ENCODE measurements at places on chromosomes 1 and 21. TPM values are rescaled to one million over a fixed set of nuclear protein-coding genes. Genes with fewer than 3 reads are reported as not detected.
A peak's percentile ranks its signal among the peaks of the same experiment; 100 is the strongest.

Gene E2F2
- total RNA-seq = 8.3 TPM

Gene B3GALNT2
- 26.4 TPM for total RNA-seq

Gene CFHR1
- not detected for total RNA-seq

Gene OR14K1
- total RNA-seq = not detected

Gene MYCBP
- 20.3 TPM for total RNA-seq

Gene CYP4B1
- not detected for total RNA-seq

Gene SPAG17
- total RNA-seq = not detected

GRCh38 chr1:211581526-211581925 lies 2.6 kb upstream of the SLC30A1 start:
- no peak for DNase-seq
- H3K4me1 ChIP-seq = peaks cover 12% of the 10 kb centered on the region
- H3K4me3 ChIP-seq = no peak overlapping the region

- no peak overlapping the region for H3K27ac ChIP-seq
- no peaks in the 10 kb centered on the region for H3K4me1 ChIP-seq
- DNase-seq = no peak
- no peaks in the 10 kb centered on the region for H3K36me3 ChIP-seq
Measured at GRCh38 chr1:39167632-39168209, 36.8 kb upstream of the MACF1 start.

DNA sequence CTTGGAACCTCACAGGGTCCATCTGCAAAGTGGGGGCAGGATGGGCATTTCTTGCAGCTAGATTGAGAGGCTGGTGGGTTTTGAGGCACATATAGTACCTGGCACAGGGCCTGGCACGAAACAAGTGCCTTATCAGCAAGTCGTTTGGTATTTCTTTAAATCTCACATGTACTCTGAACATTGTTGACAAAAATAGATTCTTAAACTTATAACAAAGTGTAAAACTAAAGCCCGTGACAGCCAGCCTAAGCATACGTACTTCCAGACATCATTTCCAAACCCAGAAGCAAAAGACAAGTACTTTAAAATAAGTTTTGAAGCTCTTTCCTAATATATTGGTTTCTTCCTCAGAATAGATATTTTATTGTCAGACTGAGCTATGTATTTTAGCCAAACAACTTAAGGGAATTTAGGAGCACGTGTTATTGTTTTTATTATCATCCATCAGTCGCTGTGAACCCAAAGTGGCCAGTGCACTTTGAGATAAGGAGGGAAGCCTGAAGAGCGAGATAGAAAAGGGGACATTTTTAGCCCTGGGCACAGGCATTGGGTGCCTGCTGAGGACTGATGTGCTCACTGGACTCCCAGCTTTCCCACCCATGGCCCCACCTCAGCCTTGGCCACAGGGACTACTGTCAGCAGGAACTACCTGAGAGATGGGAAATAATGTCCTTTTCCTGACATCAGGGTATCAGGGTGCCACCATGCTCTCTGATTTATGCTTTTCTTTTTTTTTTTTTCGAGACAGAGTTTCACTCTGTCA lies 3.0 kb downstream of the FBLIM1 start:
- no peaks in the 10 kb centered on the region for H3K27me3 ChIP-seq
- H3K4me1 ChIP-seq = peaks cover 55% of the 10 kb centered on the region
- H3K4me3 ChIP-seq = no peak overlapping the region

DNA sequence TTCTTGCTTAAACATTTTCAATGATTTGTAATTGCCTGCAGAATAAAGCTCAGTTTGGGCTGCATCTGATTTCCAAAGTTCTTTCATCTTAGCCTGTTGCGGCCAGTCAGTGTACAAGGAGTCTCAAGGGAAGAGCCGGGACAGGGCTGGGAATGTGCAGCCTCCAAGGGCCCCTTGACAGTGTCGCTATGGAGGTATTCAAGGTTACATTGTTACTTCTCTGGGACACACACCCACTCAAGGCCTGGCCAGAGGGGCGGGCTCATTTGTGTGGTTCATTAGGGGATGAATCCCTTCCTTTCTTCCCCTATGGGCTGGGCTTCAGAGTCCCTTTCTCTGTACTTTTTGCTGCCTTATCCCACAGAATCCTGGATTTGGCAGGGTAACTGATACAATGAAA lies 107.6 kb upstream of the CSF3R start:
- no peak overlapping the region for H3K27ac ChIP-seq
- peaks cover 81% of the 10 kb centered on the region for H3K27me3 ChIP-seq
- H3K4me3 ChIP-seq = no peak overlapping the region
- DNase-seq = no peak

GRCh38 chr1:156319664-156320063 lies 18.4 kb downstream of the CCT3 start:
- peak; percentile 65 for DNase-seq
- H3K36me3 ChIP-seq = peaks cover 78% of the 10 kb centered on the region
- H3K4me3 ChIP-seq = no peak overlapping the region
- no peak overlapping the region for H3K27ac ChIP-seq
- no peaks in the 10 kb centered on the region for H3K27me3 ChIP-seq
- peaks cover 11% of the 10 kb centered on the region for H3K4me1 ChIP-seq

DNA sequence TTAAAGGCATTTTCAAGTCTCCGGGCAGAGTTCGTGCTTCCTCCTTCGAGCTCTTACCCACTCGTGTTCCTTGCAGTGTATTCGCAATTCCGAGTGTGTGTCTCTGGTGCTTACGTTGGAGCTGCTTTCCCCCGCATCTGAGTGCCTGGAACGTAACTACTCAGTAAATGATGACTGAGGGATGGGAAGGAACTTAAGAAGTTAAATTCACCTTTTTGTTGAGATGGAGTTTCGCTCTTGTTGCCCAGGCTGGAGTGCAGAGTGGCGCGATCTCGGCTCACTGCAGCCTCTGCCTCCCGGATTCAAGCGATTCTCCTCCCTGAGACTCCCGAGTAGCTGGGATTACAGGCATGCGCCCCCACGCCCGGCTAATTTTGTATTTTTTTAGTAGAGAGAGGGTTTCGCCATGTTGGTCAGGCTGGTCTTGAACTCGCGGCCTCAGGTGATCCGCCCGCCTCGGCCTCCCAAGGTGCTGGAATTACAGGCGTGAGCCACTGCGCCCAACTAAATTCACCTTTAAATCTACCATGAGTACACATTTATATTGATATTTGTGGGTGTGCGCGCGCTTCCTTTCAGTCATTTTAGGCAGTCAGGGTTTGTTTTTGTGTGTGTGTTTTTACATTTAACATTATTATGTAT lies 837 bp downstream of the NDUFS5 start:
- H3K4me1 ChIP-seq = 0 out of 2 replicates have a peak, but pooled peaks cover 9% of the 10 kb centered on the region
- DNase-seq = no peak
- peak overlapping the region; percentile 81 for H3K27ac ChIP-seq
- H3K27me3 ChIP-seq = no peaks in the 10 kb centered on the region

DNA sequence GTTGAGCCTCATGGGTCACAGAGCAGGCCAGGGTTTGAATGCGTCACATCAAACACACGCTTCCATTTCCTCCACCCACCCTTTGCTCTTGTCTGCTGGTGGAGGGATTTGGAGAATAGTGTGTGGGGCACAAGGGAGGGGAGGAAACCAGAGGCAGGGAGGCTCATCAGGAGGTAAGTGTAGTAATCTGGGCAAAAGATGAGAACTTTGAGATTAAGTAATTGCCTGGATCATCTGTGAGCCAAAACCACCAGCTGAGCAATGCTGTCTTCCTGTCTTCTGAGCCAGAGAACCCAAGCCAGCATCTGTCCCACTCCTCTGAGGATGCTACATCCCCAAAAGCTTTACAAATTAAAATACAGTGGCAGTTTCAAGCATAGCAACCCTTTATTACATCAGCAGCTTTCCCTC lies 45.2 kb downstream of the C8B start:
- DNase-seq = no peak
- H3K27me3 ChIP-seq = no peaks in the 10 kb centered on the region
- H3K36me3 ChIP-seq = no peaks in the 10 kb centered on the region
- no peak overlapping the region for H3K4me3 ChIP-seq

- no peaks in the 10 kb centered on the region for H3K36me3 ChIP-seq
- no peak overlapping the region for H3K27ac ChIP-seq
- DNase-seq = no peak
- peaks cover 46% of the 10 kb centered on the region for H3K27me3 ChIP-seq
Measured at GRCh38 chr1:18110598-18110939, 3.0 kb downstream of the IGSF21 start.

GRCh38 chr1:172537366-172537765 lies 4.4 kb downstream of the SUCO start:
- peak; percentile 85 for DNase-seq
- 0 out of 2 replicates have a peak, but pooled peaks cover 3% of the 10 kb centered on the region for H3K36me3 ChIP-seq
- peaks cover 37% of the 10 kb centered on the region for H3K4me1 ChIP-seq
- peak overlapping the region; percentile 49 for H3K27ac ChIP-seq

DNA sequence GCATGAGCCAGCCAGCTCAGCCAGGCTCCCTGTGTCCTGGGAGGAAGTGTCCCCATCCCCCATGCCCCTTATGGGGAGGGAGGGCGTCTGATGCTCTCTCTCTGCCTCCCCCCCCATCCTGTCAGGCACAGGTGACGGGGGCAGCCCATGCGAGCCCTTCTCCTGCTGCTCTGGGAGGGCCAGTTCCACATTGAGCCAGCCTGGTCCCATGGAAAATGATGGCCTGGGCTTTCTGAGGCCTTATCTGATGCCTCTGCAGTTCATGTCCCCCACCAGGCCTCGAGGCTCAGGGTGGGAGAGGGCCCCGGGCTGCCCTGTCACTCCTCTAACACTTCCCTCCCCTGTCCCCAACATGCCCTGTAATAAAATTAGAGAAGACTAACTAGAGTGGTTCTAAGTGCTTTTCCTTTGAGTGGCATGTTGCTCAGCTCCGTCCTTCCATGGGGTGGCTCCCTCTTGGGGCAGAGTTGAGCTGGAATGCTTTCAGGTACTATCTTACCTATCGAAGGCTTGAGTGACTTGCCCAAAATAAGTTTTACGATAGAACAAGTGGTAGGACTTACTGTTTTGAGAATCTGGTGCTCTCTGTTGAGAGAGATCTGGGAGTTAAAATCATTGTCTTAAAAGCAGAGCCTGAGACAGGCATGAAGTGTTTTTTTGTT lies 1.8 kb upstream of the MTFR1L start:
- no peak overlapping the region for H3K27ac ChIP-seq
- no peaks in the 10 kb centered on the region for H3K27me3 ChIP-seq
- no peaks in the 10 kb centered on the region for H3K36me3 ChIP-seq

DNA sequence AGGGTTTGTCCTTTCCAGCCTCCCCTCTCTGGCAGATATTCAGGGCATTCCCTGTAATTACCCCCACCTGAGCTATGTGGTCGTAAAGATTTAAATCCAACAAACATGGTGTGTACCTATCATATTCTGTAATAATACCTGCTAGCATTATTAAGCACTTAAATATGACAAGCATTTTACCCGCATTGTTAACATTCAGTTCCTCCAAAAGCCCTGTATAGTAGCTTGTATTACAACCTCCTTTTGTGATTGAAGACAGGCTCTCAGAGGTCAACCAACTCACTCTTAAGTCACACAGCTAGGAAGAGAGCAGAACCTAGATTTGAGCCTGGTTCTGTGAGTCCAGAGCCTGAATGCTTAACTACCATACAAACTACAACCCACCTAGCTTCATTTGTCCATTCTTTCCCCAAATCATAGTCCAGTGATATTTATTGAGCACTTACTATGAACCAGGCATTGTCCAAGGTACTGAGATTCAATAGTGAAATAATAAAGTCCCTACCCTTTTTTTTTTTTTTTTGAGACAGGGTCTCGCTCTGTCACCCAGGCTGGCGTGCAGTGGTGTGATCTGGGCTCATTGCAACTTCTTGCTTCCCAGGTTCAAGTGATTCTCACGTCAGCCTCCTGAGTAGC lies 13.8 kb upstream of the KDM4A start:
- no peak overlapping the region for H3K4me3 ChIP-seq
- H3K4me1 ChIP-seq = peaks cover 8% of the 10 kb centered on the region
- no peaks in the 10 kb centered on the region for H3K36me3 ChIP-seq
- H3K27me3 ChIP-seq = no peaks in the 10 kb centered on the region
- no peak overlapping the region for H3K27ac ChIP-seq

- H3K27me3 ChIP-seq = no peaks in the 10 kb centered on the region
- no peak overlapping the region for H3K27ac ChIP-seq
- no peak overlapping the region for H3K4me3 ChIP-seq
- no peaks in the 10 kb centered on the region for H3K36me3 ChIP-seq
- peak; percentile 67 for DNase-seq
- H3K4me1 ChIP-seq = no peaks in the 10 kb centered on the region
Measured at GRCh38 chr1:183685112-183685713, 32.1 kb upstream of the APOBEC4 start.

DNA sequence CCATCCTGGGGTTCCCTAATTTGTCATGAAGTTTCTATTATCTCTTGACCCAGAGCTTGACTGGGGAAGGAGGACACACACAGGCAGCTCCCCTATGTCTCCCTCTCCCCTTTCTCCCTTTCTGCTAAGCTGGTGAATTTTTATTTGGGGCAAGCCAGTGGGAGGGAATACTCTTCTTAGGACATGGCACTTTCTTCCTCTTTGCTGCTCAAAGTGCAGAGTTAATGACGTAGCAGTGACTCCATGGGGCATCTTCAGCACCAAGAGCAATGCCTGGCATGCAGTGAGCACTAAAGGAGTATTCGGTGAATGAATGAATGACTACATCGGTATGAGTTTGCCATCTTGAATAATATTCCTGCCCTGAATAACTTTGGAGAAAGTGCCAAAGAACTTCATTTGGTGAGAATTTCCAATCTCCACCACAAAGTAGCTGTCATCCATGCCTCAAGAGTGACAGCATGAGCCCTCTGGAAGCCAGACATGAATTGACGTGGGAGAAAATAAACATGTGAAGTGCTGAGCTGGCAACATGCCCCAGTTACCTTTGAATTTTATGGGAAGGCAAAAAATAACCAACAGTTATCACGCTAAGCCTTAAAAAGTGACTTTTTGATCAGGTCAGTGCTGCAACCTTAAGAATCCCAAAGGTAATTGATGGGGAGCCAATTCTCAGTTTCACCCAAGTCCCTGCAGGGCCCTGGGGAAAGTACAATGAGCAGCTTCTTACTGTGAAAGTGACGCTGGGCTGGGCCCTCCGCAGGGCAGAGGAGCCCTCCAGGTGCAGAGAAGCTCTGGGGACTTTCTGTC lies 22.1 kb upstream of the ATF3 start:
- H3K36me3 ChIP-seq = no peaks in the 10 kb centered on the region
- H3K4me3 ChIP-seq = no peak overlapping the region
- DNase-seq = no peak
- H3K4me1 ChIP-seq = no peaks in the 10 kb centered on the region
- no peaks in the 10 kb centered on the region for H3K27me3 ChIP-seq
- no peak overlapping the region for H3K27ac ChIP-seq

DNA sequence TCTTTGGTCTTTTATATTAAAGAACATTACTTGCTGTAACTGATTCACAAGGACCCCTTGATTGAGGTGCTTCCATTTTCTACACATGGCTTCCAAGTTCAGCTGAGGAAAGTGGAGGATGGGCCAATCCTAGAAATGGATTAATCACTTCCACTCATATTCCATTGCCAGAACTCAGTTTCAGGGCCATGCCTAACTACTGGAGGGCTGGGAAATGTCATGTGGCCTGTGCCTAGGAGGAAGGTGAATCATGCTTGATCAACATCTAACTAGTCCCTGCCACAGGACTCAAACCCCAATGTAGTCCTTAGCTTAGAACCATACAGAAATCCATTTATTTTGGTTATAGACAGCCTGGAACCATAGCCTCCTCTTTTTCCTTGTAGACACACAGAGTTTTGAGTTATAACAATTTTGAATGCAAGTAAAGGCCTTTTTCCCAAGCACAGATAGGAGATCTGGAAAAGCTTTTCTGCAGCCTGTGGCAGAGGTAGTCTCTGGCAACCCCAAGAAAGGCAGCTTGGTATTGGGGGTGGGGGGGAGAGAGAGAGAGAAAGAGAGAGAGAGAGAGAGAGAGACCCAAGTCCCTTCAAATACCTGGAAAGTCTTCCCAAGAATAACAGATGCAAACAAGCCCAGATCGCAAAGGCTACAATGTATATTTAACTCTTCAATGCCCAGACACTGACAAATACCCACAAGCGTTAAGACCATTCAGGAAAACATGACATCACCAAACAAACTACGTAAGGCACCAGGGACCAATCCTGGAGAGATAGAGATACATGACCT lies 12.5 kb downstream of the MAST2 start:
- H3K27ac ChIP-seq = no peak overlapping the region
- H3K27me3 ChIP-seq = no peaks in the 10 kb centered on the region
- H3K4me1 ChIP-seq = peaks cover 9% of the 10 kb centered on the region
- peak; percentile 71 for DNase-seq
- no peak overlapping the region for H3K4me3 ChIP-seq
